ENCODE measurements at places on chromosomes 3 and 15.

DNA sequence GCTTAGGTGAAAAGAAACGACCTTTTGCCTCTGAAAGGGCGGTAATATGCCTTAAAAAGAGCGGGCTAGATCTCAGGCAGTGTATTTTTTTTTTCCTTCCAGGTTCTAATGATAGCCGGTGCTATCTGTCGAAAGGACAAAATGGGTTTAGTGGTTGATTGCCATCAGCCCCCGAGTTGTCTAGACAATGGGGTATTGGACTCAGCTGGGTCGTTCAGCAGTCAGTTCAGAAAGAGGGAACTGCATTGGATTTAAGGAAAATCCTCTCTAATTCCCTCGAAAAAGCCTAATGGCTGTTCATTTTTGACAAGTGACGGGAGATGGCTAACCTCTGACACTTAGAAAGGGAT is 728 bp downstream of the EIF2B5 start:
- no peak for DNase-seq

DNA sequence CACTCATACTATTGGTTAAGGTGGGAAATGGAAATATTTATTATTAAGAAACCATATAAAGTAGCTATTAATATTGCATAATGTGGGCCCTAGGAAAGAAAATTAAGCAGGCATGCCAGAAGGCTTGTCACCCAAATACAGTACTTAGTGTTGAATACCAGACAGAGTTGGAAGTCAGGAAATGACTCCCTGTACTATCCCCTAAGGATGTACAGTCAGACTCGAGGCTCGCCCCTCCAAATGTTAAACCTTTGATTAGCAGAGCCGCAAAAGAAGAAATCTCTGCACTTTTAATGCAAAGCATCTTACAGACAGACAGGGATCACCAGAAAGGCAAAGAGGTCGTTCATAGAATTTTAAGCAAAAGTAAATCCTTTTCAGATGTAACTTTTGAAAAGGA is 11.3 kb upstream of the RBSN start:
- no peak for DNase-seq

- no peak for DNase-seq
Observed at GRCh38 chr3:188590557-188590956, 436.6 kb downstream of the LPP start.

GRCh38 chr3:32780071-32780734 is 37.6 kb upstream of the TRIM71 start:
- DNase-seq: no peak

DNA sequence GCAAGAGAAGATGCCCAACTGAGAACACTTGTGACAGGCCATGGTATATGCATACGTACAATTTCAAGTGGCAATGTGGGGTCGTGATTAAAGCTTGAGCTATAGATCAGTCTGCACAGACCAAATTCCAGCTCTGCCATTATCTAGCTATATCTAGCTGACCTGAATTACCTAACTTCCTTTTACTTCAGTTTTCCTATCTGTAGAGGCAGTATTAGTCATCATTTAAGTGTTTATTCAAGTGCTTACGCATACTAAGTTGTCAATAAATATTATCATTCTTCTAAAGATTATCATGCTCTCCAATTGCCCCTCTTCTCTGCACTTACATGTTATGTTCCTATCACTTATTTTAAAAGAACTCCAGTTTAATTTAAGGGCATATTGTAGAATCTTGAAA is 87.9 kb downstream of the ARPP21 start:
- no peak for DNase-seq

- DNase-seq: no peak
Observed at GRCh38 chr3:48475188-48475587, 28.7 kb downstream of the ATRIP start.

DNA sequence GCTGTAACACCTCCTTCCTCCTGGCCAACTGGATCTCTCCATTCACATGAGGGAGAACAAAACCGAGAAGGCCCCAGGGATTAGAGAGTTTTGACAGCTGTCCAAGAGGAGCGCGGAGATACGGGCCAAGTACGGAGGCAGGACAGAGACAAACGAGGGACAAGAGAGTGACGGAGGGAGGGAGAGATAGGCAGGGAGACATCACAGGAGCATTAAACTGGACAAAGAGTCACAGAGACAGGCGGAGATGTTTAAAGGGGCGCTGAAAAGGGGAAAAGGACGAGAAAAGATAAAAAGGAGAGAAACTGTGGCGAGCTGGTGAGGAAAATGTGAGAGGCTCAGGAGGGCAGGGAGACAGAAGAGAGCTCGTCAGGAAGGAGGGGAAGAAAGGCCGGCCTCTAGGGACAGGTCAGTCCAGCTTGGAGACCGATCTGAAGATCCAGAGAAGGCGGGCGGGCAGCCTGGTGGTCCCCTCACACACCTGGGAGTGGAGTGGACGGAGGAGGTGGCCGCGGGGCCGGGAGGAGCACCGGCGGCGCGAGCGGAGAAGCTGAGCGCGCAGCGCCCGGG is 40.5 kb upstream of the ROPN1 start:
- peak; percentile 3 for DNase-seq

GRCh38 chr3:193354423-193354822 is 24.1 kb downstream of the ATP13A5 start:
- no peak for DNase-seq

GRCh38 chr15:73997986-73998385 is 3.5 kb downstream of the PML start:
- DNase-seq: peak; percentile 62

DNA sequence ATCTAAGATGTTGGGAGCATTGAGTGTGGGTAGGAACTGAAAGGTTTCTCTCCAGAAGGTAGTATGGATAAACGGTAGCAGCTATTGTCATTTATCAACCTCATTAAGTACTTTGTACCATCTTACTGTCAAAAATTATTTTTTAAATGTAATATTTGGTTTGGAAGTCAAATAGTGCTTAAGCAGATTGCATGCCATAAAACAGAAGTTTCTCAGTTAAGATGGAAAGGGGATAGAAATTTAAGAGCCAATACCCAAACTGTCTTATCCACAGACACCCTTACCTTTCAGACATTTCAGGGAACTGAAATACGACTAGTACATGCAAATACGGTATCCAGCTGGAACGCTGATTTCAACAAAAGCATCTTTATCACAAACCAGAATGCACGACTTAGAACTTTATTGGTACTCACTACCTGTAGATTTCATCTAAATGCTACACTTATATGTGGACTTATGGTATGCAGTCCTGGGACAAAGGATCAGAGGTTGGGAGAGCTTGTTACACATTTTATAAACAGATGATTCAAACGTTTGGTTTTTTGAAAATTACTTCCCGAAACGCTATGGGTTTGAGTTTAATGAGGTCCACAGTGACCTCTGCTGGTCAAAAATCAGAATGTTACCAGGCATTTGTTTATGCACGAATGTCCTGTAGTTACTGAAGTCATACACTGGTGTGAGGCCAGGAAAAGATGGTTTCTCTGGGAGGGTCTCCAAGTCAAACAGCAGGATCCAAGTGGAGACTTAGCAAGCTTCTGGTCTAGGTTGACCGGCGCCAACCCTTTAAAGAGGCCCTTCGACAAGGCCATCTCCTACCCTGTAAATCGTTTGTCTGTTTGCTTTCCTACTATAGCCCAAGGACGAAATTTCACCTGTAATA is 45.7 kb upstream of the DUT start:
- peak; percentile 63 for DNase-seq

DNA sequence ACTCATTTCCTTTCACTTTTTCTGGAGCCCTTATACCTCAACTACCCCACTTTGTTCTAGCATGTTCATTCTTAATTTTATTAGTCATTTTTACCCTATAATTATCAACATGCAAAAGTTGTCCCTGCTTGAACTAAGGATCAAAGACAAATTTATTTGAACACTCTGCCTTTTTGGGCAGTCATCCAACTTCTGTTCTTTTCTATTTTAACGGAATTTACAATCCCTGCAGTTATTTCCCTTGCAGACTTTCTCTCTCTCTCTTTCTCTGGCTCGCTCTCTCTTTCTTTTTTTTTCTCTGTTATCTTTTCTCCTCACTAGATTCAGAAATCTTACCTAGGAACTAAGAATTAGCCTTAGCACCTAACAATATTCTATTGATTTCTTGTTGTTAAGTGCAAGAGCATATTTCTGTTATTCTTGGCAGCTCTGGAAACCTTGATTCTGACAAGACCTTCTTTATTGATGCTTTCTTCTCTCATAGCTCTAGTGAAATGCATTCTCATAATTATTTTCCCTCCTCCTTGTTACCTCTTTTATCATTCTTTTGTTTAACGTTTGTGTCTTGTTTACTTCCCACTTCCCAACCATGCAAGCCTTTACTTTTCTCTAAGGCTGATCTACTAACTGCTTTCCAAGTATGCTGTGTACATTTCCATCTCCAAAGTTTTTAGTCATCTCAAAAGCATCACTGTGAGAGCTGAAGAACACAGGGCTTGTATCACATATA is 951.6 kb downstream of the DIPK2A start:
- DNase-seq: no peak

DNA sequence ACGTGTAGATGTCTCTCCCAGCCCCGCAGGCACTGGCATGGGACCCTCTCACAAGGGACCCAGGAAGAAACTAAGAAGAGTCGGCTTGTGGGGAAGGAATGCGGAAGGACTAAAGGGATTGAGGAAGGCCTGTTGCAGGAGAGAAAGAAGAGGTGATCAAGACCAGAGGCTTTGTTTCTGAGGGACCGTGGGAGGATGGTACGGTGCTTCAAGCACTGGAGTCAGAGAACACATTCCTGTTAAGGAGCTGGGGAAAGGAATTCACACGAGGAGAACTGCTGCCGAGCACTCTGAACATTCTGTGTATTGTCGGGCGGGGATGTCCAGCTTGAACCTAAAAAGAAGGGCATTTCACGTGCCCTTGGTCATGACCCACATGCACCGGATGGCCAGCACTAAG is 91.4 kb downstream of the TAMM41 start:
- no peak for DNase-seq

DNA sequence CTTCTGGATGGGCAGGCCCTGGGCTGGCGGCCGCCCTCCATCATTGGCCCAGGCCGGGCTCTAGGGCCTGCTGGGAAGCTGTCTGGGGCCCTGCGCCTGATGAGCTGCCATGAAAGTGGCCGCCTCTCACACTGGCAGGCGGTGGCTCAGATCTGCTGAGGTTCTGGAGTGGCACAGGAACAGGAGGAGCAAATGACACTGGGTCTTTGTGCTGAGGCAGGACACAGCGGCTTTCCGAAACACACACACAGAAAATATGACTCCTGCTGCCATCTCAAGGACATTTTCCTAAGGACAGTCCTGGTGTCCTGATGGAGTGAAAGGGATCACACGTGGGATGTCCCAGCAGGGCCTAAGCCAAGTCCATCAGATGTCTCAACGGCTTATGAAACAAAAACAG is 103.5 kb downstream of the NUP210 start:
- no peak for DNase-seq
